ENCODE measurements at places on chromosomes 7 and 10.

- DNase-seq = no peak
These were observed 260.0 kb downstream of the GRID1 start for GRCh38 chr10:86106616-86107015.

GRCh38 chr10:65950075-65950474, 975.8 kb upstream of the LRRTM3 start:
- DNase-seq = no peak

DNA sequence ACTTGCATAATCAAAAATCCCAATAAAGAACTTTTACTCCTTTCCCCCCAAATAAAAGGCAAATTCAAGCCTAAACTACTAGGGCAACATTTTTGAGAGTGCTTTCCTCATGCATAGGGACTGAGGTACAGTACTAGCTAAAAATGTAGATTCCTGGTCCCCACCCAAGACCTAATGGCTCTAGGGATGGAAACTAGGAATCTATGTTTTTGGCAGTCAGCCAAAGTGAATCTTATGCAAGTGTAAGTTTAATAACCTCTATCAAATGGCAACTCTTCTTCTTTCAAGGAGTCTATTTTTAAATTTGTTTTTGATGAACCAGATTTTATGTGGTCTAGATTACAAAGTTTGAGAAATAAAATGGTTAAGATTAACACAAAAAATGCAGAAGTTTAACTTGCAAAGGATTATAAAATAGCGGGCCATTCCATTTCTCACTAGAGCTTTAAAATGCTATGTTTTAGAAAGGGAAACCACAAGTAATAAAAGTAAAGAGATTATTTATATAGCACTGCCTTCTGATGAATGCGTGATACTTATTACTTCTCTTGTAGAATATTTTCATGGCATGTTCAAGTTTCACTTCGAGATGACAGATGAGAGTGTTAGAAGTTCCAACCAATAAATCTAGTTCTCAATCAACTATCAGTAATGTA, 70.4 kb upstream of the MDFIC start:
- DNase-seq = no peak

DNA sequence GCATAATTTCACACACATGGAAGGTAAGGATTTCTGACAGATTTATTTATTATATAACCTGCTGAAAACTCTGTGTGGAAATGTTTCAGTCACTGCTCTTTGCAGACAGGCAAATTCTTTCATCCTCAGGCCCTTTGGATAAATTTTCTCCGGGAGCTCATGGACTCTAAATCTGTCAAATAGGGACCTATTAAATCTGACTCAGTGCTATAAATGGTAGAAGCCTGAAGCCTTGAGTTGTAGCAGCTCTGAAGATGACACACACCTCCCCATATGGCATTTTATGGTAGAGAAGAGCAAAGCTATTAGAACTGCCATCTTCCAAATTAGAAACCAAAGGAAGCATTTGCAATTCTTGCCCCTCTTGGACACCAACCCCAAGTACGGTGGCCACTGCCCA, 808.7 kb downstream of the XPNPEP1 start:
- DNase-seq = no peak

DNA sequence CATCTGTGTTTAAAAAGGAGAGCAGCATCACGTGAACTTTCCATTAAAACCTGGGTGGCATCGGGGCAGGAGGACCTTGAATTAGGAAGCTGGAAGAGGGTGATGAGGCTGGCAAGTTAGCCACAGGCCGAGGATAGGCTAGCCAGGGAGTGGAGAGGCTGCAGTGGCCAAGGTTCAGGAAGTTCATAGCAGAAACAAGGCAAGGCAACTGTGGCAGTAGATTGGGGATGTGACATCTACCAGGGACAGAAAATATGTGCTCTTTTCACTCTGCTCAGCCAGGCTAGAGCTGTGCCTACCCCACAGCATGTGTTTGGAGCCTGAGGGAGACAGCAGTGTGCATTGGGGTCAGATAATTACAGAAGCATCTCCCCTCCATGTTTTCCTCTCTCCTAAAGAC, 2.2 kb upstream of the INPP5F start:
- DNase-seq = no peak

GRCh38 chr10:64376167-64376566, 855.0 kb downstream of the REEP3 start:
- DNase-seq = no peak

DNA sequence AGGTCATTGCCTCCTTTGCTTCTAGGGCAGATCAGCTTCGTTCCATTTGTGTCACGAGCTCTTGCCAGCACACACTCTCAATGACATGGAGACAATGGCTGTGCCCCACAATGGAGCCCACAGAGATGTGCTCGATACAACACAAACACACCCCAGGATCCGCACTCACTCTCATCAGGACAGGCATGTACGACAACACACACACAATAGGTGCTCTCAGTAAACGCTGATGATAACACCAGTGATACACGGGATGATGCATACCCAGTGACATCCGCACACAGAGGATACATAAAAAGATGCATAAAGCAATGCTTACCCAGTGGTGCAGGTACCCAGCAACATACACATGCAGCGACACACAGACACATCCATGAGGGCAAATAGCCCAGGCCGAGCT, 61.2 kb upstream of the LBX1 start:
- no peak for DNase-seq

GRCh38 chr7:132865366-132866143, 216.3 kb downstream of the CHCHD3 start:
- DNase-seq = no peak

- no peak for DNase-seq
These were observed 8.3 kb downstream of the FGF8 start for GRCh38 chr10:101767600-101767945.

DNA sequence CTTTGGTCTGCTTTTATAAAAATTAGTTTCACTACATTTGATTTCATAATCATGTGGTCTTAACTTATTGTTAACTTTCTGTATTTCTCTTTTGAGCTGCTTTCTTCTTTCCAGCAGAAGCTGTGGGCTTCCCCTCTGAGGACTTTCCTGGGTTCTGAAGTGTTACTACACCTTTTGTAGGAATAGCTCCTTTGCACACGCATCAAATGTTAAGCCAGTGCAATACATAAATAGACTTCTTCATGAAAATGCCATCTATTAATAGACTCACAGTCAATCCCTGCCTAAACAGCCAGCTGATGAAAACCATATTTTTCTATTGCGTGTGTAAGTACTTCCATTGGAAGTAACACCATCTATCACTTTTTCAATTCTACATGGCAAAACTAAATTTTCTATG, 1.5 kb downstream of the ABCB4 start:
- DNase-seq = no peak

DNA sequence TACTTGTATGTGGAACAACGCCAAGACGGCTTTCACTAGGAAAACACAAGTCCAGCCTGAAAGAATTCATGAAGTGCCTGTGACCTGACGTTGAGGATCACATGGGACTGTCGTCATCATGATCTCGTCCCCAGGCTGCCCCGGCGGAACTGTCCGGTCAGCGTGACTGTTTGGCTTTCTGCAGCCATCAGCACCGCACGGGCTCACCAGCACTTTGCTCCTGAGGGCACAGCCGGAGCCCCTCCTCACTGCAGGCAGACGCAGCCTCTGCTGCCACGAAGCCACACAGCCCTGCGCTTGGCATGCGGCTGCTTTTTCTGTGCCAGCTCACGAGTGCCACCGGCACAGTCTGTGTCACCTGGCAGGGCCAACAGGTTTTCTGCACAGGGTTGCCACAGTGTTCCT, 9.4 kb upstream of the GET4 start:
- DNase-seq = peak; percentile 84

DNA sequence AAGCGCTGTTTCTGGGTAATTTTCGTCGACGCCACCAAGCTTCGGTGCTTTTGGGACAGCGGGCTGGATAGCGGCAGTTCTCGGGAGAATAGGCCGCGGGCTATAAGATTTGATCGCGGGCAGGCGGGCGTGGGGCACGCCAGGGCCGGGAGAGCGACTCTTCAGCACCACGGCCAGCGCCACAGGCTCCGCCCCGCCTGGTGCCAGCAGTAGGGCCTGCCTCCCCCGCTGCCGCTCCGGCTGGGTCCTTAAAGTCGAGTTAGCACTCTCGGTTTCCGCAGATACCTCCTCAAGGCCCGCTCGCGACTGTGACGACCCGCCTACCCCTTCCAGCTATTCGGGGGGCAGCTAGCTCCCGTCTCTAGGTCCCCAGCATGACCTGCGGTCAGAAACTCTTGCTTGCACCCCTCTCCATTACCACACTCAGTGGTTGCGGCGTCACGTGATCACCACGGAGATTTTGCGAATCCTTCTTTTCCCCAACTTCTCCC, 9.4 kb downstream of the NXPH1 start:
- no peak for DNase-seq

- no peak for DNase-seq
These were observed 255.5 kb upstream of the AOAH start for GRCh38 chr7:36979810-36980248.

- DNase-seq = no peak
These were observed 152.2 kb downstream of the ARL4A start for GRCh38 chr7:12839508-12840153.

DNA sequence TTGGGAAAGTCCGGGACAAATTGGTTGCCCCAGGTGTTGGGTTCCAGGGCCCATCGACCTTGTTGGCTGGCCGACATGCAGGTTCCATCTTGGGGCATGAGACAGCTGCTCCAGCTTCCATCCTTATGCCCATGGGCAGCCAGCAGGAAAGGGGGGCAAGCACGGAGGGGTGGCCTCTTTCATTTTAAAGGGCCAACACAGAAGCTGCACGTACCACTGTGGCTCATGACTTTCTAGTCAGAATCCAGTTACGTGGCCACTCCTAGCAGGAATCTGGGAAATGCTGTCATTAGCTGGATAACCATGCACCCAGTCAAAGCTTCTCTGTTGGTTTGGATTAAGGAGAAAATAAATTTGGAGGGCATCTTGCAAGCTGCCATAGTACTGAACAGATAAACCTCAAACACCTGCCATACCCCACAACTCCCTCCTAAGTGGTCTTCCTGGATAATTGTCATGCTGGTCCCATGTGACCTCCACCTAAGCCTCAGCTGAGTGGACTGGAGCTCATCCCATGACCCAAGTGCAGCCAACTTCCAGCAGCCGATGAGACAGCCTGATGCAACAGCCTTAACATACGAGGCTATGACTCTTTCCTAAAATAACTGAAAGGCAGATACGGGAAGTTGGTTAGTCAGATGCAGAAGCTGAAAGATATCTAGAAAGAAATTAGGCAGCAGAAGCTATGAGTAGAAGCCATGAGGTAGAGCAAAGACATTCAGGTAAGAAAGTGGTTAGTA, 21.4 kb upstream of the GSDME start:
- DNase-seq = no peak

DNA sequence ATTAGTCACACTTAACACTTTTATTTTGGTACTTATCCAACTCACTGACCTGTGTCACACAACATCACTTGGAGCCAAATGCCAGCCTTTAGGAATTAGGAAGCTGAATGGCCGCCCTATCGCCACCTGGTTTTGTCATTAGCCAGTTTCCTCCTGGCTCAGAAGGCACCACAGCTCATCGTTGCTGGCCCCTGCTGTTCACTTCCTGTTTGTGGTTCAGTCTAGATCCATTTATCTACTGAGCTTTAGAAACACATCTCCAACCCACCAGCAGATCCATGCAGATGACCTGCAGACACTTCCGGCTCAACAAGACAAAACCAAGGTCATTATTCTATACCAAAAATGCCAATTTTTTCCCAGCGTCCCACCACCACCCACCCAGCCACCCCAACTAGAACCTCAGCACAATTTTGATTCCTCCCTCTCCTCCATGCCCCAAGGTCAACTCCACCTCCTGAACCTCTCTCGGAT, 193.5 kb upstream of the NEBL start:
- DNase-seq = no peak

GRCh38 chr7:75881436-75882095, 2.7 kb downstream of the RHBDD2 start:
- no peak for DNase-seq

DNA sequence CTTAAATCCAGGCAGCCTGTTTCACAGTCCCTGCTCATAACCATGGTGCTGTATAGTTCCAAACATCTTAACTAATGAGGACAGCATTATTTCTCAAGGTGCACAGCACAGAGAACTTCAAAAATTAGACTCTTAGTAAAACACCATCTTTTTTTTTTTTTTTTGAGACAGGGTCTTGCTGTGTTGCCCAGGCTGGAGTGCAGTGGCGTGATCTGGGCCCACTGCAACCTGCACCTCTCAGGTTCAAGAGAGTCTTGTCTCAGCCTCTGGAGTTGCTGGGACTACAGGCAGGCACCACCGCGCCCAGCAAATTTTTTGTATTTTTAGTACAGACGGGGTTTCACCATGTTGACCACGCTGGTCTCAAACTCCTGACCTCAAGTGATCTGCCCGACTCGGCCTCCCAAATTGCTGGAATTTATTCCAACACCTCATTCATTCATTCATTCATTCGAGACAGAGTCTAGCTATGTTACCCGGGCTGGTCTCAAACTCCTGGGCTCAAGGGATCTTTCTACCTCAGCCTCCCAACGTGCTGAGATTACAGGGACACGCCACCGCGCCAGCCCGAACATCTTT, 507 bp upstream of the TMEM254 start:
- DNase-seq = no peak

GRCh38 chr10:23063973-23064812, 31.2 kb upstream of the MSRB2 start:
- no peak for DNase-seq

- no peak for DNase-seq
These were observed 429.3 kb downstream of the CALN1 start for GRCh38 chr7:71982851-71983250.

DNA sequence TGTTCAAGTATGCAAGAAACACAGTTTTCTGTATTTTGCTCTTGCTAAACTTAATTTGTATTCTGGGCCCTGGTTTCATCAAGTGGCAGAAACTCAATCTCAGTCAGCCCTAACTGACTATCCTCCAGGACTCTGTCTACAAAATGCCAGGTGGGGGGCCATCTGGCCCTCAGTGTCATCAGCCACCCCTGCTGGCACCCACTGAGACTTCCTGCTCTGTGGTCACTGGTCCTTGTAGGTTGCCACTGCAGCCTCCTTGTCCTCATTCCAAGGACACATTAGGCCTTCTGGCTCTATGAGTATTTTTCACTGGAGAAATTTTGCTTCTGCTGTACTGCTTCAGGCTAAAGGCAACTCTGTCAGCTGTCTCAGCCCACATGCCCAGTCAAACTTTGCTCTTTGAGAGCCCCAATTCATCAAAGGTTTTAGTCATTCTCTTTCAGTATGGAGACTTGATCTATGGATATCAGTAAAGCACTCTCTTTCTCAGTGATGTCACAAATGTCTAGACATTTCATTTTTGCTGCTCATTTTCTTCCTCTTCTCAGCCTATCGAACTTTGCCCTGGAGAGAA, 163.6 kb downstream of the KCND2 start:
- peak; percentile 95 for DNase-seq

DNA sequence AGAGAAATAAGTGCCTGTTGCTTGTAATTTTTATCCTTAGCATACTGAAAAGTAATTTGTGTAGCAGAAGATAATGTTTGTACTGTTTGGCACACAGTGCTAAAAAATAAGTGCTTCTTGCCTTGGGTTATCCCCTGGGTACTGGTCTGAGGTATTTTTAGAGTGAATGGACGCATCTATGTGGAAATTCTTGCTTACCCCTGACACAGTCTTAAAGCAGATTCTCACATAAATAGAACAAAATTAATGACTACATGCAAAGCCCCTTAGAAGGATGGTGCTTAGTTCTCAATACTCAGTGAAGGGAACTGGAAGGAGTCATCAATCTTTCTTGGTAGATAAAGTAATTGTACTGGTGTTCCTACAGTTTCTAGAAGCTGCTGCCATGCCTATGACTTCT, 548.6 kb downstream of the ARL4A start:
- DNase-seq = no peak

GRCh38 chr10:101337836-101338235, 16.1 kb upstream of the BTRC start:
- no peak for DNase-seq

Measured in cerebellar cortex (tissue), 1 donor.